ENCODE measurements at places on chromosomes 12 and 14.

DNA sequence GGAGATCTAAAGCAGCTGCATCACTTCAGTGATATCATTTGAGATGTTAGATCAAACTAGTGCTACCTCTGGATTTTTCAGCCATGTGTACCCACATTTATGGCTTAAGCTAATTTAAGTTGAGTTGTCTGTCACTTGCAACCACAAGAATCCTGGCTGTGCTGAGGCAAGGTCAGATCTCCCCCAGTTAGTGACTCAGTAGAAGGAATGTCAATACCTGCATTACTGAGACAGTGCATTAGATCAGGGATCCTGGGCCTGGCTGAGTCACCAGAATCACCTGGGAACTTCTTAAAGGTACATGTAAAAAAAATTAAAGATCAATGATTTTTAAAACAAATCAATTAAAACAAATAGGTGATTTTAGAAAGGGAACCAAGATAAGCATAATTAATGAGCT lies 84.6 kb upstream of the GRIN2B start:
- no peak for DNase-seq

DNA sequence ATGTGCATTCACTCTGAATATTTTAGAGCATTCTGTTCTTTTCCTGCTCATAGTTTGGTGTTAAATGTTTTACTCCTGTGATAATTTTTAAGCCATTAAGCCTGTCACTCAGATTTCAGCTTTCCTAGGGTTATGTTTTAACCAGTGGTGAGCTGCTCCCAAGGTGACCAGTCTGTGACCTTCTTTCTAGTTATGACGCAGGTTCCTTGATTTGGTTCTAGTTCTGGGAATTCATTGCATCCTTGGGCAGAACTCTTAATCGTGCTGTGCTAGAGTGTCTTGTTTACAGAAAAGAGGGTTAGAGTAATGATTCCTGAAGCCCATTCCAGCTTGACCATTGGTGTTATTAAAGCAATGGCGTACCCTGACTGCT lies 2.2 kb downstream of the GABARAPL1 start:
- no peak for DNase-seq

DNA sequence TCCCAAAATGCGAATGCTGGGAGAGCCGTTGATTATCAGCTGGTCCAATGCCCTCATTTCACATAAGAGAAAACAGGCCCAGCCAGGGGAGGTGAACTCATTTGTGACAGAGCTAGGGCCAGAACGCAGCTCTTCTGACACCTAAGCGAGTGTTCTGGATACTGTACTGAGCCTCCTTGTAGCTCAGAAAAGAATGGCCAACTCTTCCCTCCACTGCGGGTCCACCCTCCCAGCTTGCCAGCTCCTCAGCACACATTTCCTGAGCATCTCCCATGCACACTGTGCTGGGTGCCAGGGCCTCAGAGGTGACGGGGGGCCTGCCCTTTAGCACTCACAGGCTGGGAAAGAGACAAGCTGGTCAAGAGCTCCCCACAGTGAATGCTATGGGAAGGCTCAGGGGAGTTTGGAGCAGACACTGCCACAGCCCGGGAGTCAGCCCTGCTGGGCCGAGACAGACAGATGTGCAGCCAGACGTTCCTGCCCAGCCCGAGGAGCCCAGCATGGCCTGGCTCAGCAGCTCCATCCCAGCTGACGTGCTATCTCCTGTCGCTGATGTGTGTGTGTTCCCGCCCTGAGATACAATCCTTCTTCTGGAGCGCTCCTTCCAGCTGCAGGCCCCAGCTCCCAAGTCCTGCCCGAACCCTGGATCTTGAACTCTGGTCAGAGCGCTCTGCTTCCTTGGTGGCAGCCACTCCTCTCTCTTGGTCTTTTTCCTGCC lies 3.5 kb downstream of the CMTM5 start:
- DNase-seq = no peak

- no peak for DNase-seq
Observed at GRCh38 chr14:81511111-81511904, 22.3 kb downstream of the SEL1L start.

DNA sequence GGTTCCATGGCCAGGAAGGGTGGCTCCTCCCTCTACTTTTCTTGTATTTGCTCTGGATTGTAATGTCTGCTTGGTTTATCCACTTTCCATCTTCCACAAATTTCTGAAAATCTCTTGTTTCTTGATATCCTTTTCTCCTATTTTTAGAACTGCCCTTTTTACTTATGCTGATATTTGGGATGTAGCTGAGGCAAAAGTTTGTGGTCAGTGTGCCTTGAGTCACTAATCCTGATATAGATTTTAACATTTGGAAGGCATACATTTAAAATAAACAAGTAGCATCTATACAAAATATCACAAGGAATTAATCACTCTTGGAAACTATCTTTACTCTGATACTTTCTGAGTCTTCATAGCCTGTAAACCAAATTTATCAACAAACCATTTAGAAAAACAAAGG lies 11.0 kb downstream of the GRIP1 start:
- DNase-seq = no peak

GRCh38 chr12:104312654-104313053 lies 9.1 kb downstream of the EID3 start:
- DNase-seq = no peak

- DNase-seq = no peak
Observed at GRCh38 chr14:77325746-77326094, 4.9 kb downstream of the GSTZ1 start.

DNA sequence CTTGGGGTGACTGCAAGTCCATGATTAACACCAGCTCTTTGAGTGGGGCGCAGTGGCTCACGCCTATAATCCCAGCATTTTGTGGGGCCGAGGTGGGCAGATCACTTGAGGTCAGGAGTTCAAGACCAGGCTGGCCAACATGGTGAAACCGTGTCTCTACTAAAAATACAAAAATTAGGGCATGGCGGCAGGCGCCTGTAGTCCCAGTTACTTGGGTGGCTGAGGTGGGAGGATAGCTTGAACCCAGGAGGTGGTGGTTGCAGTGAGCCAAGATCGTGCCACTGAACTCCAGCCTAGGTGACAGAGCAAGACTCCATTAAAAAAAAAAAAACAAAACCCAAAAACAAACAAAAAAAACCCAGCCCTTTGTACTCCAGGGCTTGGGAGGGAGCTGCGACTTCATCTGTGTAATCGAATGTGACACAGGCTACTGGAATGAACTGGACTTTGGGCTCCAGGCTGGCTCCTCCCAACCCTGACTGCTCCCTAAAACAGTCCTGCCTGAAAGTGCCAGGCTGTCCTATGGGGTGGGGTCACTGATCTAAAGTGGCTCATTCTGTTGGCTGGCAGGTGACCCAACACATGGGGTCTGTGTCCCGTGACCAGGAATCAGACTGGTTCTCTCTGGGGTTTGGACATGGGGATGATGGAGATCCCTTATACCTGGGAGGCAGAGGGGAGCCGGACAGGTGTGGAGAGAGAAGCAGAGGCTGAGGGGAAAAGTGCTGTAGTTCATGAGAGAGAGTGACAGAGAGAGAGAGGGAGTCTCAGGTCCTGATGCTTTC lies 9.3 kb upstream of the C12orf43 start:
- no peak for DNase-seq

- no peak for DNase-seq
Observed at GRCh38 chr12:100348657-100349454, 8.0 kb upstream of the SLC17A8 start.

GRCh38 chr12:79073506-79073905 lies 208.9 kb downstream of the SYT1 start:
- no peak for DNase-seq

- DNase-seq = no peak
Observed at GRCh38 chr14:96793547-96793946, 3.6 kb upstream of the VRK1 start.

DNA sequence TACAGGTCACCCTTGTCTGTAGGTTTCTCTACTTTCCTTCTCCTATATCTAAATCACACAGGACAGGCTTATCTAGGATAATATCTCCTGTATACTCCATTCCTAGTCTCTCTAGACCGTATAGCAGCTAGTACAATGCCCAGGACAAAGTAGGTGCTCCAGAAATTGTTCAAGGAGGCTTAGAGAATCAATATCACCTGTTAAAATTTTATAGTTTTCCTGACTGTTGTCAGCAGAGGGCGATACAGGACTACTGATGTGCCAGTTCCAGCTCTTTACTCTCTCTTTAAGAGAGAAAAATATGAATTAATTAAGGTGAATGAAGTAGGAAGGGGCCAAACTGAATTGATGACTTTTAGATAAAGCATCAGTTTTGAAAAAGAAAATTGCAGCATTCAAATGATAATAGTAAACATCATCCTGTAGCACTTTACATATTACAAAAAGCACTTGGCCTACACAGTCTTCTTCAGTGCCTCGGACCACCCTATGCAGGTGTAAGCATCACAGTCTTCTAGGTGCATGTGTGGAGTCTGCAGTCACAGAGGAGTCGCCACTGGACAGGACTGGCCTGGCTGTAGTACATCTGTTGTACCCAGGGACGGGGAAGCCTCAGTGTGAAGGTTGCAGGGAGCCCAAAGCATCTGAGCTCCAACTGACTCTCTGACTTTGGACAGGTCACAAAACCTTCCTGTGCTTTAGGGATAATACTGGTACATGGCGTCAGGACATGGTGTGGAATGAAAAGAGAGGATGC lies 61.9 kb upstream of the MAX start:
- no peak for DNase-seq
